Stimulated activated CD4-positive, alpha-beta T cell treated with anti-CD3 and anti-CD28 coated beads, Interleukin-1b, Interleukin-23, amount 100 ng/mL, for 24 hours (primary cell): ENCODE measurements at places on chromosomes 7 and 10.

GRCh38 chr10:86827639-86828038 lies 71.2 kb downstream of the BMPR1A start:
- no peak for DNase-seq

- DNase-seq = no peak
These were observed 98.1 kb downstream of the DPY19L1 start for GRCh38 chr7:34939175-34939574.

DNA sequence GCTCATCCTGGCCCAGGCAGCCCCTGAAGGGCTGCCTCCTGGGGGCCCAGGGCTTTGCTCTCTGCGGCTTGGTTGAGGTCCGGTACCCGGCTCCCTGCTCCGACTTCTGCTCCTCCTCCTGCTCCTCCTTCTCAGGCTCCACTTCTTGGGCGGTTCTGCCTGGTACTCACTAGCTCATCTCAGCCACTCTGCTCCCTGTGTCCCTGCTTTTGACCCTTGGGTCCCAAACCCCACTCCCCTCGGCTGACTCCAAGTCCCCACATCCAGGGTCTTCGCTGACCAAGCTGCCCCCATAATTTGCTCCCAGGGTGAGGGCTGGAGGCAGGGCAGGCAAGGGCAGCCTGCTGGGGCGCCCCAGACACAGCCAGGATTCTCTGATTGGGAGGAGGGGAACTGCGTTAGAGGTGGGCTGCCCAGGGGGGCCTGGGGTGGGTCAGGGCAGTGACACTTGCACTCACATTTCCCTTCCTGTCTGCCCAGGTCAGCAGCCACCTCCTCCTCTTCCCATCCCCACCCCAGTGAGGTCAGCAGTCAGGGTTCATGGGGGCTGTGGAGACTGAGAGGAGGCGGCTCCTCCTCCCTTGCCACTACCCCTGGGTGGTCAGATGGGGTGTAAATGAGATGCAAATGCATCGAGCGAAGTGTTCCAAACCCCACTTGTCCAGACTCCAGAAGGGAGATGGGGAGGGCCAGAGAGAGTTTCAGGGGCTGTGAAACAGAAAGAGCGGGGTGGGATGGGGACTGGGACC lies 2.2 kb downstream of the SMARCD3 start:
- no peak for DNase-seq

DNA sequence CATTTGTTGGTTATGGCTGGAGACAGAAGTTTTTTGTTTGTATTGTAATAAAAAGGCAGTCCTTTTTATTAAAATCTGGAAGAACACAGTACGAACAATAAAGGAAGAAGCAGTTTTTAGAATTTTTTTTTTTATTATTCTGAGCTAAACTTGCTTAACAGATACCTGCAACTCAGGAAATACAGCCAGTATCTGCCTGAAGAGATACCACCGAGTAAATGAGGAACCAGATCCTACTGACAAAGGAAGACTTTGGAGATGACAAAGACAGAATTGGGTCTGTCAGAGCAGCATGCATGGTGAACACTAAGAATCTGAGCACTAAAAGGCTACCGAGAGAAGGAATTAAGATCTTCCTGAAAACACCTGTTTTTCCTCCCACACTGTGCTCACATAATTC lies 1335.9 kb upstream of the SORCS1 start:
- DNase-seq = no peak

DNA sequence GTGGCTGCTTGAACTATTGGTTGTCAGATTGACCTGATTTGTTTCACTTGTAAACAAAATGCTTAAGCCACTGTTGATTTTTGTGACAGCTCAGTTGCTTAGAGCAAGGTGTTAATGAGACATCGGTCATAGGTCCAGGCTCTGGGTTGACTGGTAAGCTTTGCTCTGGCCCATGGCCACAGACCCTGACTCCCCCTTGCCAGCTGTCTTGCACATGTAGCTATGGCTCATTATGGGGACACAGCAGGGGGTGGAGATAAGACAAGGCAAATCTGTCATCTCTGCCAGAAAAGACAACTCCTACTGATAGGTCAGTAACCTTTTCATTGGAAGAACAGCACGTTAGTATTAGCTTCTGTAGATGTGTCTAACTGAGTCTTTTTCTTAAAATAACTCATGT lies 95.3 kb downstream of the KAT6B start:
- DNase-seq = no peak

DNA sequence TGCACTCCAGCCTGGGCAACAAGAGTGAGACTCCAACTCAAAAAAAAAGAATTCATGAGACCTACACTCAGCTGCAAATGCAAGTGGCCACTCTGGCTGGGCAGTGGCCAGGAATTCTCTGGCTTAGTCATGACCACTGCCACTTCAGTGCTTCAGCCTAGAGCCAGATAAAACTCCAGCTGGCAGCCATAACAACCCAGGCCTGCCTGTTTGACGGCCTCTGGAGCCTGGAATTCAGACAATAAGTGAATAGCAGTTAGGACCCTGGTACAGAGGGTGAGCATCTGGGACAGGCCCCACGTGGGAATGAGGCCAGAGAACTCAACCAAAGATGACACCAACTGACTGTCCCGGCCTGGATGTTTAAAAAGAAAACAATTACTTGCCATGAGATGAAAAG lies 18.9 kb downstream of the RCC1L start:
- no peak for DNase-seq

DNA sequence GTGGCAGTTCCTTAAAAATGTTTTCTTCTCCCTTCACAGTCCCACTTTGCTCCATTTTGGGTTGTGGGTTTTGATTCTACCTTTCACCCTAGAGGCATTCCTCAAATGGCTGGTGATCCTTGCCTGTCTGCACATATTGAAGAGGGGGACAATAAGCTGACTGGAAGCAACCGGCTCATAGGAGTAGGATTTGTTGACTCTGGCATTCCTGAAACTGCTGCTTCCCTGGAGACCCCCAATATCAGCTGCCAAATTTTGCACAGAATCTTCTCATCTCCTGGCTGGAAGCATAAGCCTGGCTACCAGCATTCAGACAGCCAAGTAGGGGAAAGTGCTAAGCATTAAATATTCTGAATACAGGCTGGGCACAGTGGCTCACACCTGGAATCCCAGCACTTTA lies 53.7 kb downstream of the KIF5B start:
- no peak for DNase-seq

DNA sequence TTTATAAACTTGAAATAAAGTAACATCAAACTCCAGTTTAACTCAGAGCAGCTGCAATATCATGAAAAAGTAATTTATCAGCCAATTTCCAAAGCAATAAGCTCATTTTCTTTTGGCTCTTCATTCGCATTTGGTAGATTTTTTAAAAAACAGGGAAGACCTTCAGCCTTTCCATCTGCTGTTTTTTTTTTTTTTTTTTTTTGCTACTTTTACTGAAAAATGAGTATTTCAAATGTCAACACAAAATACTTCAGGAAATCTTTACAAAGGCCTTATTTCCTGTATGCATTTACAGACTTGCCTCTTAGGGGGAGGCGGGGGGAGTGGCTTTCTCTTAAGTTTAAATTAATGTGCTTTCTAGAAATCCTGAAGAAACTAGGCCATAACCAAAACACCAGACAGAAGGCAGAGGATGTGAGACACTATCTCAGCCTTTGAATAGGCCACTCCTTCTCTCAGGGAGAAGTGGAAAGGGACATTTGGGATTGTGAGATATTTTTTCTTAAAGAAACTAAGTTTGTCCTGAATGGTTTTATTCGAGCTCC lies 91.8 kb downstream of the COL28A1 start:
- DNase-seq = no peak
